ENCODE measurements at places on chromosomes 3 and 15.

- no peak for DNase-seq
Measured at GRCh38 chr3:186319945-186320344, 42.1 kb downstream of the DGKG start.

DNA sequence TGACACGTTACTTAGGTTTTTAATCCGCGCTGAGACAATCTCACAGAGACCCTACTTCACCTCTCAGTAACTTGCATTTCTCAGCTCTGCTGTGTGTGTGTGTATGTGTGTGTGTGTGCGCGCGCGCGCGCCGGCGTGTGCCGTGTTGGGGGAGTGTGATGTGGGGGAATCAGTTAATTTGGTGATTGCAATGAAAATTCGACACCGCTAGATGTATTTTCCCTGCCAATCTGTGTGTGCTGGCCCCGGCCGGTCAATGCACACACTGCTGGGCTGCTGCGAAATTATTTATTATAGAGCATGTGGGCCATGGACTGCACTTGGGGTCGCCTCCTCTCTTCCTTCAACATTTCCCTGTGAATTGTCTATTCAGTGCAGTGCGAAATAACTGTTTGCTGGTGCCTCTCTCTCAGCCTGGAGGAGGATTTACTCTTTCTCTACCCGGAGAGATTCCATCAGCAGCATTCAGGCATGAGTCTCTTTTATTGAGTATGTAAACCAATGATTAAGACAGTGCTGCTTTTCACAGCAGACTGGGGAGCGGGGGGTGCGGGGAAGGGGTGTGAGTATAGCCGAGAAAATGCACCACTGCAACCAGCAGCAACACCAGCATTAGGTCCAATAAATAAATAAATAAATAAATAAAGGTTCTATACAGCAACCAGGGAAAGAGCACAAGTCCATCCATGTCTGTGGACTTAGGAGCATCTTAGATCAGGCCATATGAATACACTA lies 2.9 kb downstream of the CADM2 start:
- no peak for DNase-seq

GRCh38 chr3:37229740-37230139 lies 55.4 kb upstream of the LRRFIP2 start:
- DNase-seq, result no peak

GRCh38 chr3:89606151-89606550 lies 498.7 kb downstream of the EPHA3 start:
- DNase-seq, result no peak

- DNase-seq, result no peak
Measured at GRCh38 chr15:31362886-31363285, 36.3 kb downstream of the KLF13 start.

DNA sequence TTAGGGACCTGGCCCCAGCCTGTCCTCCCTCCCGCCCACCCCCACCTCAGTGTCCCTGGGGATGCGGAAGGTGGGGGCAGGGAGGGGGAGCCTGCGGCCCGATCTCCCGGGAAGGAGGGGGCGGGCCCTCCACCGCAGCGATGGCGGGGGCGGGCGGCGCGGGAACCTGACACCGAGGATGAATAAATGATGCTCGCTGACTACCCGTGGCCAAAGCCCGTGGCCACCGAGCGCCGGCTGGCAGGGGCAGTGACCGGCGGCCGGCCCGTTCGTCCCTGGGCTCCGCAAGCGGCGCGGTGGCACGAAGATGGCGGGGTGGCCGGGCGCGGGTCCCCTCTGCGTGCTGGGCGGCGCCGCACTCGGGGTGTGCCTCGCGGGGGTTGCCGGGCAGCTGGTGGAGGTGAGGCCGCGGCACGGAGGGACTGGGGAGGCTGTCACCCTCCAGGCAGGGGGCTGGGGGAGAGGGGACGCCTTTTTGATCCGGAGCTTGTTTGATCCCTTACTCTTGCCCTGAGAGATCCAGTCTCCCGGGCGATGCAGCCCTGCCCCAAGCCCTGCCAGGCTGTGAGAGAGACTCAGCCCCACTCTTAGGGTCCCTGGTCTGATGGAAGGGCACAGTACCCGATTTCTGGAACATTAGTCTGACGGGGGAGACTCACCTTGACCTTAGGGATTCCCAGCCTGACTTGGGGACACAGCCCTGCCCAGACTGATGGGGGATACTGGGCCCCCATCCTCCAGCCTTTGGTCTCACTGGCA lies at the start of gene TMIE:
TSS of gene TMIE (plus strand) at position 212 of the 759 bp plus-strand sequence. CDS start at position 308, 96 bp downstream.
- no peak for DNase-seq

GRCh38 chr3:50583897-50584296 lies 14.6 kb downstream of the HEMK1 start:
- no peak for DNase-seq

DNA sequence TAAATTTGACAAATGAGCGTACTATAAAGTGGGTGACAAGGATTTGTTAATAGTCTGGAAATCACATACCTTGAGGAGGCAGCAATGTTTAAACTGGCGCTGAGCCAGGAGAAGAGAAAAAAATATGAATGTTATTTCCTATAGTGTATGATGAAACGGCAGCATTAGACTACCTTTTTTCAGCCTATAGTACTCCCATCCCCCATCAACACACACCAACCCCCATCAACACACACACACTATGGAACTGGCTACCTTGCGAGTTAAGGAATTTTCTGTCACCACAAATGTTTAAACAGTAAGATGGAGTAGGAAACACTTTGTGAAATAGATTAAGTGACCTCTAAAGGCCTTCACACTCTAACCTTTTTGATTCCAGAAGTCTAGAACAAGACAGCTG lies 46.8 kb upstream of the ZCWPW2 start:
- no peak for DNase-seq

- DNase-seq, result peak; percentile 26
Measured at GRCh38 chr15:72198356-72199204, 993 bp upstream of the GRAMD2A start.

- DNase-seq, result peak; percentile 64
Measured at GRCh38 chr15:79673416-79674123, 223.2 kb downstream of the MTHFS start.

Measured in GM10248 (cell line).